Upper lobe of left lung (tissue), 6 donors: ENCODE measurements at places on chromosomes 12 and 14.

DNA sequence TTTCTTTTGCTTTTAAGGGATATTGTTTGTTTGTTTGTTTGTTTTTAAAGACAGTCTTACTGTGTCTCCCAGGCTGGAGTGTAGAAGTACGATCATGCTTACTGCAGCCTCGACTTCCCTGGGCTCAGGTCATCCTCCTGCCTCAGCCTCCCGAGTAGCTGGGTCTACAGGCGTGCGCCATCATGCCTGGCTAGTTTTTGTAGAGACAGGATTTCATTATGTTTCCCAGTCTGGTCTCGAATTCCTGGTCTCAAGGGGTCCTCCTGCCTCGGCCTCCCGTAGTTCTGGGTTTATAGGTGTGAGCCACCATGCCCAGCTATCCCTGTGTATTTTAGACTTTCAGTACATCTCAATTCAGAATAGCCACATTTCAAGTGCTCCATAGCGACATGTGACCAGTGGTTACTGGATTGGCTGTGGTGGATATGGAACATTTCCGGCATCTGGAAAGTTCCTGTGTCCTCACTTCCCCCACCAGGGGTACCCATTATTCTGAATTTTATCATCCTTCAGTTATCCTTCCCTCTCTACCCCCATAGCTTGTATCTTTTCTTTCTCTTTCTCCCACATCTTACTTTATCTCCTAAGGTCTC lies 61.1 kb downstream of the HRK start:
- DNase-seq, result no peak

GRCh38 chr12:107468182-107468581 lies 217.4 kb upstream of the PWP1 start:
- peak; percentile 26 for DNase-seq

- DNase-seq, result no peak
Measured at GRCh38 chr12:118432812-118433545, 56.6 kb downstream of the SUDS3 start.

DNA sequence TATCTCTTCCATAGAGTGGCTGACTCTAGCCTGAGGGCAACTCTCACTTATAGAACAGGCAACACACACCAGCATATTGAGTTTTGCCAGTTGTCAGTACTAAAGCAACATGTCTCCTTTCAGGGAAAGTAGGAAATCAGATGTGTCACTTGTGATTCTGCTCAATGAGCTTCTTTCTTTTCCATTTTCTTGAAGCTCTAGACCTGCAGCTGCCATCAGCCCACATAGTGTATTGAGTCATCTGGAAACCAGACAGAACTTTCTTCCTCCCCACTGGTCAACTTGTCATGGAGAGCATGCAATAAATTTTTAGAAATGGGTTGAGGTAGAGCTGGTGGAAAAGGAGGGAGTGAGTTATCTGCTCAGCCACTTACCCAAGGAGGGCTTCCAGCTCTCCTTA lies 209.0 kb upstream of the PLEKHG7 start:
- DNase-seq, result no peak

DNA sequence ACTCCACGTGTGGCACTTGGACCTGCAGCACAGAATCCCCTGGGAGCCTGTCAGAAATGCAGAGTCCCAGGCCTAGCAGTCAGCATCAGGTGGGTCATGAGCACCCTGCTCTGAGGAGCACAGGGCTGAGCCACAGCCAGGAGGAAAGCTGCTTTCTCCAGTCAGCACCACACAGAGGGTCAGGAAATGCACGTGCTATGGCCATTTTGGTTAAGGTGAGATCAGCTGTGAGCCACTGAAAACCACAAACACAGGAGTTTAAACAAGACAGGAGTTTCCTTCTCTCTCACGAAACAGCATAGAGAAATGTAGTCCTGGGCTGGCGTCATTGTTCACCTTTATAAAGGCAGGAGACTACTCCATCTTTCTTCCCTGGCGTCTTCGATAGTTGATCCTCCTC lies 204.5 kb upstream of the SFSWAP start:
- DNase-seq, result no peak

DNA sequence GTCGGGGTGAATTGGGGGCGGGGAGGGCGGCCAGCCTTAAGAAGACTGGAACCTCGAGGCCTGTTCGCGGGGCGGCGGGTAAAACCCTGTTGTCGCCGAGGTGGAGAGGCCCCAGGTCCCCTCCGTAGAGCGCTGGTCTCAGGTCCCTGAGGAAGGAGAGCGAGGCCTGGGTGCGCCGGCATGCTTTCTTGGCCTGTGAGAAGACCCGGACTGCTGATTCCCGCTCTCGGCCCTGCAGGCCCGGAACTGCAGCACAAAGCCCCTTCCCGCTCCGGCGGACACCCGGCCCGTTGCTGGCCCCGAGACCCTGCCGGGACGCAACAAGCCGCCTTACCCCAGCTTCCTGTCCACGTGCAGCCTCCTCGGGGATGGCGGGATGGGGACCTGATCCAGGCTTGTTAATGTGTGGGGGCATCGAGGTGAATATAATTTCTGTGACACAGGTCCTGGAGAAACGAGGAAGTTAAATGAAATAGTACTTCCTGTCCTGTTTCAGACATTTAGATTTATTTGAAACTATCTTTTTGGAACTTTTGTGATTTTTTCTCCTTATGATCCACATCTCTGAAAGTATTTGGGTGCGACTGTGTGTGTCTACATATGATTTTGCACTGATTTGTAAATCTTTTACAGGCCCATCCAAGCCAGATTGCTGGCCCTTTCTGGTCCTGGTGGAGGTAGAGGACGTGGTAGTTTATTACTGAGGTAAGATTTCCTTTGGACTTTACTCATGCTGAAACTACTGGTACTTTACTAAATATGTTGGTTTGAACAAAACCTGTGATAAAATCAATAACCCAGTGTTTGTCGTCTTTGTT lies 600 bp downstream of the PNN start:
- DNase-seq, result peak; percentile 87

- no peak for DNase-seq
Measured at GRCh38 chr12:94078736-94079509, 69.5 kb upstream of the PLXNC1 start.

GRCh38 chr14:79809849-79810612 lies 401.3 kb downstream of the DIO2 start:
- no peak for DNase-seq
